ENCODE measurements at places on chromosomes 2 and 18.

DNA sequence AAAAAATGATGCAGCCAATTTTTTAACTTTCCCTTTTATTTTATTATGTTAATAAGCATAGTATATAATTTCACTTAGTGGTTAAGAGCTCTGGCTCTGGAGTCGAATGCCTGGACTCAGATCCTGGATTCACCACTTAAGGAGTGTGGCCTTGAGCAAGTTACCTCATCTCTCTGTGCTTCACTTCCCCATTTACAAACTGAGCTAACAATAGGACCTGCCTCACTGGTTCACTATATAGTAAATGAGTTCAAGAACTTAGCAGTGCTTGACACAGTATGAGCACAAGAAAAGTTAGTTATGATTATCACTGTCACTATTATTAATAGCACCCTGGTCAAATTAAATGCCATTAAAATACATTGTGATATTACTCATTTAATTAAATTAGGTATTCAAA lies 30.6 kb downstream of the SCN3A start:
- no peak for DNase-seq

- DNase-seq: no peak
Observed at GRCh38 chr2:183022711-183023110, 15.5 kb downstream of the NCKAP1 start.

GRCh38 chr2:36812196-36812595 lies 115.7 kb downstream of the VIT start:
- no peak for DNase-seq

DNA sequence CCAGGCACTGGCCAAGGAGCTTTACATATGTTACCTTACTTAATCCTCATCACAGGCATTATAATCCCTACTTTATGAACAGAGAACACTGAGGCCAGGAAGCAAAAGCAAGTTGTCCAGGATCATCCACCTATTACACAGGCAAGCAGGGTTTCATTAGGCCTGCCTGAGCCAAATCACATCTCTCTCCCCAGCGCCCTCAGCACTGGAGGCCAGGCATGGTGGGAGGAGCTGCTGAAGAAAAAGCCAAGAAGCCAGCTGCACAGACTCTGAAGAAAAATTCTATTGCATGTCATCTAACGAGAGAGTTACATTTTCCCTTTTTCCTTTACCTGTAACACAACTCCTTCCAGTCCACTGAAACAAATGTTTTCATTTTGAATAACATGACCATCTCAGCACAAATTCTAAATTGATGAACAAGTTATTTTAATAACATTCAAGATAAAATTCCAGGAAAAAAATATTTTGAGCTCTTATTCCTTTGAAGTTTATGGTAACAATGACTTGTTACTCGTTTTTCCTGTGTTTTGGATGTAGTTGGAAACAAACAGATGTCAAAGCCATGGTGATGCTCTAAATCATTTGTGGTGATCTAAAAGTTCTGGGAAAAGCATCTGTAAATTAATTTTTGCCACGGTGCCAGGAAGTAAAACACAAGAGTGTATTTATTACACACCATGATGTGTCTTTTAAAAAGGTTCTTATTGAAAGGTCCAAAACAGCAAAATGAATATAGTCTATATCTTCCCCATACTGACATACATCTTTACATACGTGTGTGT lies 139.0 kb upstream of the ITGB6 start:
- peak; percentile 52 for DNase-seq

DNA sequence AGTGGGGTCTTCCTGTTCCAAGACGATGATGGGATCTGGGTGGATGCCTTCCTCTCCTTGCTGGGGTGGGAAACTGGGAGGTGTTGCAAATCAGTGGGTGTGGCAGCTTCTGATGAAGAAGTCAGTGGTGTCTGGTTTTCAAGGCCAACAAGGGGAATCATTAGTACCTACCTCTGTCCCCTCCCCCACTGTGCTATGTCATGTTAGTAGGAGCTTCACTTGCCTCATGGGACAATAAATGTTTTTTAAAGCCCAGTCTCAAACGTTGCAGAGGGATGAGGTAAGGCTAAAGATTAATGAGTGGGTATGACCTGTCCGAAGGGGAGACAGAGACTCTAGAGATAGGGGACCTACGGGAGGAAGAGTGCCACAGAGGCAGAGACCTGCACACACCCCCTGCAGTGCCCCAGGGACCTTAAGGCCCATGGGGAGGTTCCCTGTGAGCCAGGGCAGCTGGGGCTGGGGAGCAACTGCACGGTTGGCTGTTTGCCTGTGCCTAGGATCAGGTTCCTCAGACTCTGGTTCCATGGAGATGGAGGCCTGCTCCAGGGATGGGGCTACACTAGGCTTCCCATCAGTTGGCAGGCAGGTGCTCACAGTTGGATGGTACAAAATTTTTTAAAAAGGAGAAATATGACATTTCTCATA lies 37.8 kb upstream of the SLC1A4 start:
- no peak for DNase-seq

DNA sequence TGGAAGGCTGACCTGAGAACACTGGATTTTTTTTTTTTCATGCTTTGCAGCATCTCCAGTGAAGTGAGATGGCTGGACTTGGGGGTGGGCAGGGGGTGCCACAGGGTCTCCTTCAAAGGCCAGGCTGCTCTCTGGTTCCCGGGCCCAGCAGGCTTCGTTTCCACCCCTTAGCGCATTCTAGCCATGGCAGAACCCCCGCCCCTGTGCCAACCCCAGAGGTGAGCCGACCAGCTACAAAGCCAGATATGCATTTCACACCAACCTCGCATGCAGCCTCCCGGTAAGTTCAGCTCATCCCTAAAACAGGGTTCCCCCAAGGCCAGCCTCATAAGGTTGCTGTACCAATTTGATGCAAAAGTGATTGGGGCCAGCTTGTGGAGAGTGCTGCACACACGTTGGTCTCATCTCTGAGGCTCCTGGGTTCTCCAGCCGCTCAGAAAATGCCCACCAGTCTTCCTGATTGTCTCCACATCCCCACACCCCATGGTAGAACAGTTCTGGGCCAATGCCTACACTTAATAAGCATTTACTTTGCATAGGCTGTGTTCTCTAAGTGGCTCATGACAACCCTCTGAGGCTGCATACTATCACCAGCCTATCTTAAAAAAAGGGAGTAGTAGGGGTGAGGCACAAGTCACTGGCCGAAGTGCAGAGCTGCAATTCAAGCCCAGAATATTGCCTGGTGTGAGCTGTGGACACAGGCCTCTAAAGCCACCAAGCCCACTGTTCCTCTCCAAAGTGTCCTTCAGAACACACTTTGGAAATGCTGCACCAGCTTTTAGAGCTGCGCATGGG lies 23.3 kb downstream of the SMAD7 start:
- DNase-seq: no peak
